Iris pigment epithelial cell (primary cell): ENCODE measurements at places on chromosomes 6 and 20.

DNA sequence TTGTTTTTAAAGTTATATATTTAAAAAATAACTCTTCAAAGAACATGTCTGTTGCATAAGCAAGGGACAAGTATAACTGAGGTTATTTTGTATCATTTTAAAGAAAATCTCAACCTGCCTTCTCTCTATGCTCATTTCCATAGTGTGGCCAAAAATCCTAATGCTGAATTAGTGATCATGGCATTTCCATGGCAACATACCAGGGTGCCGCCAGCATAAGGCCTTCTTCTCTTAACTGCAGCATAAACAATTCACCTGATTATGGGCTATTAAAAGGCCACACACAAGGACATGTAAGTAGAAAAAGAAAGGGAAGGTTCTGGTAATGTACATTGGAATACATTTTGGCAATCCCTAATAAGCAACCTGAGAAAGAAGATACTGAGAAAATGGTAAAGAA, 95.1 kb upstream of the RNF217 start:
- DNase-seq, result no peak

DNA sequence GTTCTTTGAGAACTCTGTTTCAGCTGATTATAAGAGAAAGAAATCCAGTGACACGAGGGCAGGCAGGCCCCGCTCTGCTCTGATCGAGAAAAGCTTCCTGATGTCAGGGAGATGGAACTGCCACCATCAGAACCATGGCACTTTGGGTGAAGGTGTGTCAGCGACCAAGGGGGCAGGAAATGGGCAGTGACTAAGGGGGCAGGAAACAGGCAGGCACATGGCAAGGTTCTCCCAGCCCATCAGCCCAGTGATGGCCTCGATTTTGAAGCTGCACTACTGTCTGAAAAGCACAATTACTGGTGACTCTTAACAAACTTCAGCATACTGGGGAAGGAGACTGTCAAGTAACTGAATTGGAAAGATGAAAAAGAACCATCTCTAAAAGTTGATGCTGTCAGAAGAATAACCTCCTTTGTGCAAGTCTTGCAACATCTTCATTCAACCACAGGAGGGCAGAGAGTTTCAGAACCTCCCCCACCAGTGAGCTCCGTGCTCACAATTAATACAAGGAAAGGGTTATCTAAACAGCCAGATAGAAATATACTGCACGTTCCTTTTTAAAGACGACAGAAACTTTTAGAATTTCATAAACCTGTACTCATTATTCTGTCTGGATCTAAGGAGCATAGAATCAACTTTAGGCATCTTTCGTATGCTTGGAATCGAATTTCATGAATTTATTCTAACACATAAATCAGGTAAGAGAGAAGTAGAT, 39.1 kb downstream of the TMX4 start:
- peak; percentile 74 for DNase-seq

DNA sequence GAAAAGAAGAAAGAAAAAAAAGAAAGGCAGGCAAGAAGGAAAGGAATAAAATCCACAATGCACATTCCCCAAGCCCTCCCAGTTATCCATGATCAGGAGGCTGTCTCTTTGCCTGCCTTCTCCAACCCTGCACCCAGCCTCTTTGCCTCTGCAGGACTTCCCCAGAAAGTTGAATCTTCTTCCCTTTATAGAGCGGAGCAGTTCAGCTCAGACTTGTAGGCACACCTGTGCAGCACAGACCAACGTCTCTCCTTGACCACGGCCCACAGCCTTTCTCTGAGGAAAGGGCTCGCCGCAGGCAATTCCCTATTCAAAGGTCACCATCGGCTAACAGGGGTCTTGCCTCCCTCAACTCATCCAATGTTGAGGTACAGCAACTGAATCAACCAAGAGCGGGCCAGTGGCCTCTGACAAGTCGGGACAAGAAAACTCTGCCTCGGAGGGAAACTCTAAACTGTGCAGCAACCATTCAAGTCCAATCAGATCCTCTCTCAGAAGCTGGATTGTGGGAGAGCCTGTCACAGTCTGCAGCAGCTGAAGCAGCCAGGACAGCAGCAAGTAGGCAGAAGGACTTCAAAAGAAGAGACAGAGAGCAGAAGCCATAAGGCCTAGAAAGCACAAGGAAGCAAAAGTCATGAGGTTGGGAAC, 529.2 kb upstream of the JARID2 start:
- no peak for DNase-seq

DNA sequence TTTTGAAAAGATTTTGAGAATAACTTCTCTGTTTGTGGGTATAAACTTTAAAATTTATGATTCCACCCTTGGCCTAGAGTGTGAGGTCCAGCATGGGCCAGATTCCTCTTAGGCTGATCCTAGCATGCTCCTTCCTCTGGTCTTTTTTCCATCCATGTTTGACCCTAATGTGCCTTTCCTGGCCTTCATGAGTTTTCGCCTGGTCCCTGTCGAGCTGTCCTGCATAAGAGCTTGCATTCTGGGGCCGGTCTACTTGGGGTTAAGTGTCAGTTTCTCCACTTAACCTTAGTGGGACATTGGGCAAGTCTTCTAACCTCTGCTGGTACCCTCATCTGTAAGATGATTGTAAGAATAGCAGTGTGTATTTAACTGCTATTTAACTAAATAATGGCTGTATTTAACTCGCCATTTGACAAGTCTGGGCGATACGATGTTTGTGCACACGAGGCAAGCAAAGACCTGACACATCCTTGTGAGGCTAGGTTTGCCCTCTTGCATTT, 40.7 kb upstream of the TAGAP start:
- DNase-seq, result no peak

DNA sequence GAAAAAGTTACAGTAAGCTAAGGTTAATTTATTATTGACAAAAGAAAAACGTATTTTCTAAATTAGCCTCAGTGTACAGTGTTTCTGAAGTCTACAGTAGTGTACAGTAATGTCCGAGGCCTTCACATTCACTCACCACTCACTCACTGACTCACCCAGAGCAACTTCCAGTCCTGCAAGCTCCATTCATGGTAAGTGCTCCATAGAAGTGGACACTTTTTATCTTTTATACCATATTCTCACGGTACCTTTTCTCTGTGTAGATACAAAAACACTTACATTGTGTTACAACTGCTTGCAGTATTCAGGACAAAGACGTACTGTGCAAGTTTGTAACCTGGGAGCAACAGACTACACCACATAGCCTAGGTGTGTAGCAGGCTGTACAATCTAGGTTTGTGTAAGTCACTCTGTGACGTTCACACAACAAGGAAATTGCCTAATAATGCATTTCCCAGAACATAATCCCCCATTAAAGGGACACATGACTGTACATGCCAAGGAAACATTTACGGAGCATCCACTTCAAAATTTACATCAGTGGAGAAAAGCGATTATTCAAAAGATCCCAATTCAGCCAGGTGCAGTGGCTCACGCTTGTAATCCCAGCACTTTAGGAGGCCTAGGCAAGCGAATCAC, 133.4 kb downstream of the BANF2 start:
- peak; percentile 61 for DNase-seq

DNA sequence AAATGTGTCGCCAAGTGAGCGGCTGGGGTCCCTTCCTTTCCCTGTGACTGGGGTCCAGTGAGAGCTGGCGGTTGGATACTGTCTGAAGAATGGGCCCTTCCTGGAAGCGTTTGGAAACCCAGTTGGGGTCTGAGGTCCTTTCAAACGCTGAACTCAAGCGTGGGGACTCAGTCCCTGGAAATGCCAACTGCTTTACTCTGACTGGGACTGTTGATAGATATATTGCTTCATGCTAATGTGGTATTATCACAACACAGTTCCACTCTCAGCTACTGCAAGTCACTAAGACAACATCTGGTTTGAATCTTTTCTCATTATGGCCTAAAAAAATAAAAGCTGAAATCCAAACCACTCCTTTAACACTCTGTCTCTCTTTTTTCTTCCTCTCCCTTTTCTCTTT, 23.7 kb upstream of the PSMF1 start:
- no peak for DNase-seq

DNA sequence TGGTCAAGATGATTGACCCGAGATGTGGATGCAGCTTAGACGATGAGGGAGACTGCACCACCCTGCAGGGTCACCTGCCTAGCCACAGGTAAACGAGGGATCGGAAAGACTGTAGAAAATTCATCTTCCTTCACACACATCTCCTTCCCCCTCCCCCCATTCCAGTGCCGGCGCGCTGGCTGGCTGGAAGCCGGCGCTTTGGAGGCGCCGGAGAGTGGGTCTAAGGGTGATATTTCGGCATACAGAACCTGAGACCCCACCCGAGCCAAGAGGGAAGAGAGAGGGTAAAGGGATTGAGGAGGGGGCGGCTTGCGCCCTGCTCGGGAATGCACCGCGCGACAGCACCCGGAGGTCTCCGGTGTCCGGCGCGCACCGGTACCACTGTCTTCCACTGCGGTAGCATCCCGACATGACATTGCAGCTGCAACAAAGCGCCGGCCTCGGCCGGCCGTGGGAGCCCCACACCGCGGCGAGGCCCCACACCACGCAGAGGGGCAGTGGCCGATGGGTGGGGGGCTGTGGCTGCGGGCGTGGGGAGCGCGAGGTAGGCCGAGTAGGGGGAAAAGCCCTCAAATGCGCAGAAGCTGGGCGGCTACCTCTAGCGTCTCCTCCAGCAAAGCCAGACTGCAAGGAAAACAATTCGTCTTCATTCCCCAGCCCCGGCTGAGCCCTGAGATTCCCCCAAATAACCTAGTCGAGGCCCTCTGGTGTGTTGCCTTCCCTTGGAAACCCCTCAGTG, 984 bp downstream of the TNFRSF21 start:
- DNase-seq, result peak; percentile 52

GRCh38 chr6:3438190-3439167, 18.4 kb downstream of the SLC22A23 start:
- DNase-seq, result peak; percentile 93

DNA sequence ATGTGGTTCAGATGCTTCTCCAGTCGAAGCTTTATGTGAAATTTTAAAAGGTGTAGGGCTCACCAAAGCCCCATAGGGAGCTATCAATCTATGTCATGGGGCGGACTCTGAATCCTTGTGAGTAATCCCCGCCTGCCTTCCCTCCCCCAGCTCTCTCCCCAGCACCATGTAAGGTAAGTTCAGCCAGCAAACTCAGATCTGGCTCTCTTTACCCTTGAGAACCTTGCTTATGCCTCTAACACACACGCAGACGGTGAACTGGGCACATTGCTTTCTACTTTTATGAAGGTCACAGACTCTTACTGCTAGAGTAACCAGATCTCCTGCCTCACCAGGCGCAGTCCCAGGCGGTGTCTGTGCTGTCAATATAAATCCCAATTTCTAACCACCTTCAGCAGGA, 82.6 kb upstream of the CNKSR3 start:
- DNase-seq, result no peak

DNA sequence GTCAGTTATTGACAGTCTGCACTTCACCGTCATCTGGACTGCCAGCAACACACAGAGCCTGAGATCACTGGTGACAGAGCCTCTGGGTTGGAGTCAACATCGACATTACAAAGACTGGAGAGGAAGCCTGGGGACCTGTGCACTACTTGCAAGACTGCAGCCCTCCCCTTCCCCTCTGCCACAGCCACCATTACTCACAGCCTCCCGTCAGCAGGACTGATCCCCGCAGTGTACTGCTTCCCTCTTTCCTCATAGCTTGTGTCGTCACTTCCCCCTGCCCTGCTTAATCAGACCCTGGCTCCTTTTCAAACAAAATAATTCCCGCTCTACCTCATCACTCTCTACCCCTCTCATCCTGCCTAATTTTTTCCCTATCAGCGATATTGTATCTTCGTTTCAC, 235.5 kb upstream of the KCNQ5 start:
- DNase-seq, result peak; percentile 48

DNA sequence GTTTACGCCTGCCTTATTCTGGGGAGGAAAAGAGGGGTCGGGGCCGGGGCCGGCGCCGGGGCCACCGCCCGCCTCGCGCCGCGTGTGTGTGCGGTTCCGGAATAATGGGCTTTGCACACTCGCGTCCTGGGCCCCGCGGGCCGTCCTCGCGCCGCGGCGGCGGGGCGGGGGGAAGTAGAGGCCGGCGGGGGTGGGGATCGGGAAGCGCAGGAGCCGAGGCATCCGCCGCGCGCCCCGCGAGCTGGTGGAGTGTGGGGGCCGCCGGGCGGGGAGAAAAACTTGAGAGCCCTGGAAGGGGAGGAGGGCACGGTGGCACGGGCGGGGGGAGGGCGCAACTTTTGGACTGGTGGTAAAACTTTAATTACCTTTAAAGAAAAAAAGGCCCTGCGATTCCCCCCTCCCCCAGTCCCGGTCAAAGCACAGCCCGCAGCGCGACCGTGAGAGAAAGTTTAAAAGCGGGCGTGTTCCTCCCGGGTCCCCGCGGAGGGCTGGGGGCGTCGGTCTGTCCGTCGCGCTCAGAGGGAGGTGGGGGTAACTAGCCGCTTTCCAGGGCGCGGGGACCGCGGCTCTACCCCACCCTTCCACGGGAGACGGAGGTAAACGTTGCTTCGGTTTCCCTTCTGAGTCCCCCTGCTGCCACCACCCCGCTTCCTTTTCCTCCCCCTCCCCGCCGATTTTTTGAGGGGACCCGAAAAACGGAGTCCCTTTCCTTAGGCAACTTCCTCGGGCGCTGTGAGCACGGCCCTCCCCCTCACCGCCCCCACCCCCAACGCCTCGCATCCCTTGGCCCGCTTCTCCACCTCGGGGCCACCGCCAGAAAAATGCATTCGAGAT, 1.9 kb downstream of the L3MBTL3 start:
- DNase-seq, result peak; percentile 16
